ENCODE measurements at places on chromosomes 1 and 21. TPM values are rescaled to one million over a fixed set of nuclear protein-coding genes. Genes with fewer than 3 reads are reported as not detected.

The BCL2L15 gene
- polyA plus RNA-seq: 79.1 TPM

The TRIM58 gene
- polyA plus RNA-seq: 1.0 TPM

The C1orf21 gene
- 57.3 TPM for polyA plus RNA-seq

DNA sequence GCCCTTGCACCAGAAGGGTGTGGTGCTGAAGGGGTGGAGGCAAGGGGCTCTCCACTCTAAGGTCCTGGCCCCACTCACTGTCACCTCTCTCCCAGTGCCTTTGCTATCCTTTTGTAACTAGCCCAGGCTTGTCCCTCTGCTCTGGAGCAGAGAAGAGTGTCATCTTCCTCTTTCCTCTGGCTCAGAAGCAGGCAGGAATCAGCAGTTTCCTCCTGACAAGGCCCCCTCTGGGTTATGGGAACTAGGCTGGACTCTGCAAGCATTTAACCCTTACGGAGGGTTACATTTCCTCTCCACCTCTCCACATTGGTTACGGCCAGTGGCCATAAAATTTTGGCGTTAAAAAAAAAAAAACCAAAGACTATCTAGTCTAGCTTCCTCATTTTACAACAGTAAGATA lies 30.4 kb downstream of the PLXNA2 start:
- no peak for DNase-seq

The AGTRAP gene
- 54.9 TPM for polyA plus RNA-seq

GRCh38 chr1:183753464-183753891 lies 51.4 kb upstream of the RGL1 start:
- DNase-seq: no peak

DNA sequence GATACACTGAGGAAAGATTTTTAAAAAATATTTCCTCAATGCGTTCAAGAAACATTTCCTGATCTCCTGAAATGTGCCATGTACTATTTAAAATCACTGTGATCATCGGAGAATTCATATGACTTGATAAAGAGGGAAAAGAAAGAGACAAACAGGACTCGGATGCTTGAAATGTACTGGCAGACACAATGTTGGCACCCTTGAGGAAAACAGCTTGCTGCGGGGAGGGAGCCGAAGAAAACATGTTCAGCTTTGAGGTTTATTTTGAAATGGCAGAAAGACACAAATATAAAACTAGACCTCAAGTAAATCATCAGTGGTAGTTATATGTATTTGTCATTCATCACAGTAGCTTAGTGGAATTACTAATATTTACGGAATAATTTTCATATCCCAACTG lies 100.9 kb upstream of the BRINP3 start:
- no peak for DNase-seq

DNA sequence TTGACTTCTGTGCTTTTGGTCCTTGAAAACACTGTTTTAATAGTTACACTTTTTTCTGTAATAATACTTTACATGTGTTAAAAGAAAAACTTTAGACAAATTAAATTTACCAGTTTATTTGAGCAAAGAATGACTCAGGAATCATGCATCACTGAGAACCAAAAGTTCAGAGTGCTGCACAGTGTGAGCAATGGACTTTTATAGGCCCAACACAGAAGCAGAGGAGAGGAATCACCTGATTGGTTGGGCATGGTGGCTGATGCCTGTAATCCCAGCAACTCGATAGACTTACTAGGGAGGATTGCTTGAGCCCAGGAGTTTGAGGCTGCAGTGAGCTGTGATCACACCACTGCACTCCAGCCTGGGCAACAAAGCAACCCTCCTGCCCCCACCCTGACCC lies 29.3 kb downstream of the ZNF648 start:
- no peak for DNase-seq

DNA sequence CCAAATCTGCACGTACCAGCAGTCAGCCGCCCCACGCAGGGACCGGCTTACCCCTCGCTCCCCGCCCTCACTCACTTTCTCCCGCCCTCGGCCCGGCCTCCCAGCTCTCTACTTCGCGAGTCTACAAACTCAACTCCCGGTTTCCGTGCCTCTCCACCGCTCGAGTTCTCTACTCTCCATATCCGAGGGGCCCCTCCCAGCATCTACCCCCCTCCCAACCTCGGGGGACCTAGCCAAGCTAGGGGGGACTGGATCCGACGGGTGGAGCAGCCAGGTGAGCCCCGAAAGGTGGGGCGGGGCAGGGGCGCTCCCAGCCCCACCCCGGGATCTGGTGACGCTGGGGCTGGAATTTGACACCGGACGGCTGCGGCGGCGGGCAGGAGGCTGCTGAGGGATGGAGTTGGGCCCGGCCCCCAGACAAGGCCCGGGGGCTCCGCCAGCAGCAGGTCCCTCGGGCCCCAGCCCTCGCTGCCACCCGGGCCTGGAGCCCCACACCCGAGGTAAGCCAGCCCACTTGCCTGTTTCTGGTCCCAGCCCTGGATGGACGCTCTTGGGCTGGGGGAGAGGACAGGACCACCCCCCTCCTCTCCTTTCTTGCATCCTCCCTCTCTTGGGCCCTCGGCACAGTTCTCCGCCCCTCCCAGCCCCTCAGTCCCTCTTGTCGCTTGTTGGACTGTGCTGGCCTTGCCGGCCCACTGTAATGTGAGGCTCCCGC lies at the start of gene ARTN:
ARTN (plus strand) TSS at position 416 of the 715 bp plus-strand sequence. CDS start 1,856 bp downstream, outside the sequence.
- peak; percentile 56 for DNase-seq

- no peak for DNase-seq
Observed at GRCh38 chr21:45588871-45589491, 46.7 kb upstream of the SLC19A1 start.

DNA sequence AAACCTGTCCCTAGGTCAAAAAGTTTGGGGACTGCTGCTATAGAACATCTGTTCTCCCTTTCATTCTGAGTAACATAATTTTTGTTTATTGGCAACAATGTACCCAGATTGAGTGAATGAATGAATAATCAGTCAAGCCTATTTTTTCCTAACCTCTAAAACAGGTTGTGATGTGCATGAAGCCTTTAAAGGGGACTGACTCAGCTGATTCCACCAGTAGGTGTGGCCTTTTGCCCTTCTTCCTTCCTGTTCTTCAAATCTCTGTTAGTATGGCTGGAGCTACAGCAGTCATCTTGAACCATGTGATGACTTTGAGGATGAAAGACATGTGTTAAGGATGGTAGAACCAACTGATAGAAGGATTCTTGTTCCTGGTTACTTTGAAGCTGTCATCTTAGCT lies 476.1 kb downstream of the NUF2 start:
- no peak for DNase-seq

GRCh38 chr1:59731591-59731990 lies 83.2 kb upstream of the HOOK1 start:
- no peak for DNase-seq

The SLC35F3 gene
- not detected for polyA plus RNA-seq

GRCh38 chr1:31787261-31787660 lies 23.1 kb upstream of the ADGRB2 start:
- DNase-seq: no peak

The LEMD1 gene
- 3.8 TPM for polyA plus RNA-seq

- no peak for DNase-seq
Observed at GRCh38 chr21:42193131-42193671, 25.7 kb upstream of the ABCG1 start.

DNA sequence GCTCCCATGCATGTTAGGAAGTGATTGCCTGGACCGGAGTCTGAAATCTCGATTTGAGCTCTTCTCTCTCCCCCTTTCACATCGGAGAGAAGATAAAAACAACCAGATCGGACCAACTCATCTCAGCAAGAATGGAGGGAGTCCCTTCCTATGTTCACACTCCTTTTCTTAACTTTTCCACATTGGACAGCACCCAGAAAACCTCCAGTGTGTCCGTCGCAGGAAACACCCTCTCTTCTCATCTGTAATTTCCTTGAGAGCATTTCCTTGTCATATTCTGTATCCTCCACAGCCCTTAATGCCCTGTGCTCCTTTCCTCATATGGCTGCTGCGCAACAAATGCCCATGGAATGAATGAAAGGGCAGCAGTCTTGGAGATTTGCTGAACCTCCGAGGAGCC lies 1.5 kb upstream of the TDRD10 start:
- DNase-seq: no peak

DNA sequence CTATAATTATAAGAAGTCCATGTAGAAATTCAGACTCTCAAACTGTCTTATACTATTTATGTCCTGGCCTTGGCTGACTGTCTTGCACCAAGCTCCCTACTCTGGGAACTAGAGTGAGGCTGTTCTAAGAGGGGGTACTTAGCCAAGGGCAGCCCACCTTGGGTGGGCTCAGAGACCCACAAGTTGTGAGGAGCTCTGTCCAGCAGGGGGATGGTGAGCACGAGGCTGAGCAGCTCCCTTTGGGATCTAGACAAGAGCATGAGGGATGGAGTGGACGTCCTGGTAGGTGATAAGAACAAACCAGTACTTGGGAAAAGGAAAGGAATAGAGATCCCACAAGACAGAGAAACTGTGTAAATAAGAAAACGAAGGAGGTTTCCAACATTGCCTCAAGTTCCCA lies 127.1 kb upstream of the SLC44A3 start:
- DNase-seq: no peak

DNA sequence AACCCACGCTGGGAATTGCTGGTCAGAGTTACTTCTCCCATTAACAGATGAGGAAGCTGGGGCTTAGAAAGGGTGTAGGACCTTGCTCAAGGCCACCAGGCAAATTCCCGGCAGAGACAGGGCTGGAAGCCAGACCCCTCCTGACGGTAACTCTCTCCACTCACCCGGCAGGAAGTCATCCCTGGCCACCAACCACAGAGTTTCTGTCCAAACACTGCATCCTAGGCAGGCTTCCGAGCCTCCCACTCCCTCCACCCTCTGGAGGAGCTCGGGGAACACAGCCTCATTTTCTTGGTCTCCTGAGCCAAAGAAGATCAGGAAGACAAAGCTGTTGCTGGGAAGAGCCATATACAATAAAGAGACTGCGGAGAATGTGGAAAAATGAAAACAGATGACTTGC lies 25.0 kb upstream of the ZNF436 start:
- DNase-seq: no peak

- peak; percentile 5 for DNase-seq
Observed at GRCh38 chr1:85654066-85654782, 54.0 kb downstream of the ZNHIT6 start.

DNA sequence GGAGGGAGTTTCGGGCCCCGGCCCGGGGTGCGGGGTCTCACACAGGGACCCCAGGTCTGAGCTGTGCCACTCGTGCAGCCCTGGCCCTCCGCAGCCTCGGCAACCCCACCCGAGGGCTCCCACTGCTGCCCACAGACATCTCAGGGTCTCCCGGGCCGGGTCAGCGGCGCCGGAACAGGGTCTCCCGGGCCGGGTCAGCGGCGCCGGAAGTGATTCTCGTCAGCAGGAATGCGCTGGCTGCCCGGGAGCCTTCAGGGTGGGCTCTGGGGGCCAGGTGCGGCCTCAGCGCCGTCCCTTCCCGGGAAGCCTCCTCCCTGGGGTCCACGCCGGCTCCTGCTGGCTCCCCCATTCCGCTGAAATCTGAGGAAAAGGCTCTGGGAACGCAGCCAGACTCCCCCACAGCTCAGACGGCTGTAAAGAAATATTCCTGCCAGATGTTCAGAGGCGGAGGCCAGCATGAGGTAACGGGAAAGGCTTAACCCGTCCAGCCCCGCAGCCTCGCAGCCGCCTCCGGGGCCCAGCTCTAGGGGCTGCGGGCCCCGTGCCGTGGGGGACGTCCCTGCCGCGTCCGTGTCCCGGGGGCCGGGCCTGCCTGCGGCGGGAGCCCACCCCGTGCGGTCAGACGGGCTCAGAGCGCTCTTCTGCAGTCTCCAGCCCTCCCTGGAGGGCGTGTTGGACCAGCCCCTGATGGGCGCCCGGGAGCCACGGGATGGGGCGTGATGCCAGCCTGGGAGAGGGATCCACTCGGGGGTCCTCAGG lies 8.7 kb upstream of the COL6A1 start:
- peak; percentile 72 for DNase-seq

- DNase-seq: no peak
Observed at GRCh38 chr1:111980686-111981085, 8.8 kb downstream of the KCND3 start.

The TMEM82 gene
- polyA plus RNA-seq: 25.3 TPM

The BARHL2 gene
- polyA plus RNA-seq: not detected

DNA sequence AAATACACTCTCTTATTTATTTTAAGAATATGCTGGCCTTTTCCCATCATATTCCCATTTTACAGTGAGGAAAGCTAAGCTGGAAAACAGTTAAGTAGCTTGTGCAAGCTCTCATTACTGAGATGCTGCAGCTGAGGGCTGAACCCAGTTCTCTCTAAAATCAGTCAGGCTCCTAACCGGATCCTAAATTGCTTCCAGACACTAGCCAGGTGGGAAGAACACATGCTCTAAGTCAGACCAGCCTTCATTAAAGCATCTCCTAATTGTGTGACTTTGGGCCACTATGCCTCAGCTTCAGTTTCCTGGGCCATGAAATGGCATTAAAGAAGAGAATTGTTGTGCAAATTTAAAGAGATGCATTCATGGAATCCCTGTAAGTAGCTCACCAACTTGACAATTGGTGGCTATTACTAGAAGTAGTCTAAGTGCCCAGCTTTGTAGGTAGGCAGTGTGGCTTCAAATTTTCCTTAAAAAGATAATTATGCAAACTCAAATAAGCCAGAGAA lies 228.4 kb downstream of the DAB1 start:
- DNase-seq: no peak

DNA sequence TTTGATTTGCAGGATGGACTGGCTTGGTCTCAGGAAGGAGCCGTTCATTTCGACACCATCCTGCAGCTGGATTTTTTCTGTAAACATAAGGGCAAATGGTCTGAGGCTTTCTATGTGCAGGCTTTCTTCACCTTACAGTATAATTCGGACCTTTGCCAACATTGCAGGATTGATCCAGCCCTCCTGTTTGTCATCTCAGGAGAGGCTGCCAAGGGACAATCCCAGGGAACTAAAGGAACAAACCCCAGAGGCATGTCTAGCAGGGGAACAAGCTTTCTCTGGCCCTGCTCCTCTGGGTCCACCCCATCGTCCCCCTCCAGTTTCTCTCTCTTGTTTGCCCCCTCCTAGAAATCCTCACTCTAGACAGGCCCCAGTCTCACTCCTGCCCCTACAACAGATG lies 24.8 kb upstream of the GBP6 start:
- no peak for DNase-seq

The PCP4L1 gene
- not detected for polyA plus RNA-seq

DNA sequence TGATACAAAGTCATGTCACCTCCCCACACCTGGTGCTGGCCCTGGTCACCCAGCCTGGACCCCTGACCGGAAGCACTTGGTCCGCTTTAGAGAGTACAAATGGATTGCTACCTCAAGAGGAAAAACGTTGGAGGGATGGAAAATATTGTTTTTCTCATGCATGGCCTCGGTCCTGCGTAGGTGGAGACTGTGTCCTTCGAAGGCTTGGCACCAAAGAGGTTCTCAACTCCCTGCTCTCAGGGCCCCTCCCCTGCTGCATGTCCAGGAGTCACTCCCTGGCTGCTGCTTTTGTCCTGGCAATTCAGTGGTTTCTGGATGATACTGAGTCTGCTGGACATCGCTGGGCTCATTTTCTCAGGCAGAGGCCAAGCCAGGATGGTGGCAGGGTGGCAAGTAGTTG lies 529.8 kb downstream of the KIF26B start:
- DNase-seq: no peak
